Nucleus accumbens (tissue), 56 donors: ENCODE measurements at places on chromosomes 7 and 10.

DNA sequence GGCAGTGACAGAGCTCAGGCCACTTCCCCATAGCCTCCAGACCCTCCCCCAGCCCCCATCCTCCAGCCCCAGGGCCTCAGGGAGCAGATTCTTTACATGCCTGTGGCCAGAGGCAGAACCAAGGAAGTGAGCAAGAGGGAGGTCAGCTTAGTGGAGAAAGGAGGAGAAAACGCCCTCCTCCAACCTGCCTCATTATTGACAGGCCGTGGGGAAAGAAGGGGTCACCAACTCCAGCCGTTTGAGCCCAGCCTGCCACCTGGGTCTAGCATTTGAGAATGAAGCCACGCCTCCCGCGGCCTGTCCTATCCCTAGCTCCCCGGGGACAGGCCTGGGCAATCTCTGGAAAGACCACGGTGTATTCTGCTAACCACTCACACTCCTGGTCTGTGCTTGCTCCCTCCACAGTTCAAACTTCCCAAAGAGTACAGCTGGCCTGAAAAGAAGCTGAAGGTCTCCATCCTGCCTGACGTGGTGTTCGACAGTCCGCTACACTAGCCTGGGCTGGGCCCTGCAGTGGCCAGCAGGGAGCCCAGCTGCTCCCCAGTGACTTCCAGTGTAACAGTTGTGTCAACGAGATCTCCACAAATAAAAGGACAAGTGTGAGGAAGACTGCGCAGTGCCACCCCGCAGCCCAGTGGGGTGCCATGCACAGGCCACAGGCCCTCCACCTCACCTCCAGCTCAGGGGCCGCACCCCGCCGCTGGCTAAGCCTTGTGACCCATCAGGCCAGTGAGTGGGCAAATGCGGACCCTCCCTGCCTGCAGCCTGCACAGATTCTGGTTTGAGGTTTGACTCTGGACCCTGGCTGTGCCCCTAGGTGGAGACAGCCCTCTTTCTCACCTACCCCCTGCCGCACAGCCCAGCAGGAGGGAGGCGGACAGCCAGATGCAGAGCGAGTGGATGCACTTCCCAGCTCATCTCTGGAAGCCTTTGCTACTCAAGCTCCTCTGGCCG, 14.3 kb upstream of the TRIM8 start:
- no peak for DNase-seq

- no peak for DNase-seq
Observed at GRCh38 chr10:51244309-51244708, 170.0 kb downstream of the PRKG1 start.

DNA sequence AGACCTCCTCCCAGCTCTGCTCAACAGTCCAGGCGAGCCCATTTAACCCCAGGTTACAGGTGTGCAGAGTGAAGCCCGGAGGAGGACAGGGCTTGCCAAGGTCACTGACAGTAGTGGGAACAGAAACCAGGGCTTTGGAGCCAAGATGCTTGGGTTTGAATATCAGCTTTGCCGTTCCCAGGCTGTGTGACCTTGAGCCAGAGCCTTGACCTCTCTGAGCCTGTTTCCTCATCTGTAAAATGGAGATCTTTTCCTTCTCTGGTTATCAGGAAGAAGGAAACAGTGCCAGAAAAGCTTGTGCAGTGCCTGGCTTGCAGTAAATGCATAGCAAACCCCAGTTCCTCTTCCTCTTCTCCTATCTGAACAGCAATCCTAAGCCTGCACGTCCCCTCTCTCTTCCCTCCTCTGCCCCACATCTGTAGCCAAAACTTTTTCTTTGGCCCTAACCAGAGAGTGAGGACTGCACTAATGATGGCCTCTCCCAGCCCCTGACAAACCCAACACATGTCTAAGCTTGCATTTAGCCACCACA, 21.4 kb upstream of the MLXIPL start:
- no peak for DNase-seq

DNA sequence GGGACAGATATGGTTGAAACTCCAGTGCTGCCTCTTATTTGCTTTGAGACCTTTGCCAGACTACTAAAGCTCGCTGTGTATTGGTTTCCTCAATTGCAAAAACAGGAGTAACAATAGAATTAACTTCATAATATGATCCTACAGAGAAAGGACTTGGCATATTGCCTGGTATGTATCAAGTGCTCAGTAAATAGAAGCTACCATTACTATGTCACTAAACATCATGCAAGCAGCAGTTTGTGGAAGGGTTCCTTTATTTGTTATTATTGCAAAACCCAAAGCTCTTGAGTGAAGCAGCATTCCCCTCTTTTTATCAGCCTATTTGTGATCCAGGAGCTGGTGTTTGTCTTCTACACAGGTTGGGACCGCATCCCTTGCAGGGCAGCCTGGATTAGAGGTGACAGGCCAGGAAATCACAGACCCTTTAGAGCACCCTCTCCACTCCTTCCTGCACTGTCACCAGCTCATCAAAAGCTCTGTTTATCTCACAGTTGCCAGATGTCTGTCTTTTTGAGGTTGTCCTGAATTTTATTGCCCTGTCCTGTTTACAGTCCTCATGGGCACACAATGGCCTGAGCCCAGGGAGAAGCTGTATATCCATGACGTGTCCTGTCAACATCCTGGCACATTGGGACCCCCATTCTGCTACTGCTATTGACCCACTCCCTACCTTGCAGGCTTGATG, 121.5 kb downstream of the SNX10 start:
- DNase-seq: no peak

DNA sequence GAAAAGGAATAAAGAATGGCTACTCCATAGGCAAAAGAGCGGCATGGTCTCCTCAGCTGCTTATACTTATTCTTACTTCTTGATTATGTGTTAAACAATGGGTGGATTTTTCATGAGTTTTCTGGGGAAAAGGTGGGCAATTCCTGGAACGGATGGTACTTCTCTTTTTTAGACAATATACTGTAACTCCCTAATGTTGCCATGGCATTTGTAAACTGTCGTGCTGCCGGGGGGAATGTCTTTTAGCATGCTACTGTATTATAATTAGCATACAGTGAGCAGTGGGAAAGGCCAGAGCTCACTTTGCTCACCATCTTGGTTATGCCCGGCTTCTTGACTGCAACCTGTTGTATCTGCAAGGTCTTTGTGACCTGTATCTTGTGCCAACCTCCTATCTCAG, 372.1 kb upstream of the AKR1E2 start:
- no peak for DNase-seq

DNA sequence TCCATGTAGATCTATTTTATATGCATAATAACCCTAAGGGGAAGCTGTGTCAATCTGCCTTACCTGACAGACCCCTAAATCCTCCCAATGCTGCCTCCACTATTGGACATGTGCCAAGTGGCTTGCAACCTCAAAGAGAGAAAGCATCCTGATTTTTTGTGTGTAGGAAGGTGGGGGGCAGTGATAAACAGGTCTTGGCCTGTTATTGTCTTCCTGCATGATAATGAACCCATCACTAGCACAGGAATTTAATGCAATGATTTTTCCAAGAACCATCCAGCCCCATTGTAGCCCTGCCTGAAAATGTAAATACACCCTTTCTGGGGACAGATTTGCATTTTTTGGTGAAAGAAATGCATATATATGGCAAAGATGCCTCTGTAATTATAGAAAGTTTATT, 850.2 kb downstream of the LRMDA start:
- no peak for DNase-seq

GRCh38 chr7:69814421-69814962, 216.2 kb downstream of the AUTS2 start:
- DNase-seq: peak; percentile 39

GRCh38 chr7:48390388-48391327, 219.4 kb downstream of the ABCA13 start:
- DNase-seq: no peak

- no peak for DNase-seq
Observed at GRCh38 chr7:155107126-155107525, 37.0 kb downstream of the HTR5A start.

DNA sequence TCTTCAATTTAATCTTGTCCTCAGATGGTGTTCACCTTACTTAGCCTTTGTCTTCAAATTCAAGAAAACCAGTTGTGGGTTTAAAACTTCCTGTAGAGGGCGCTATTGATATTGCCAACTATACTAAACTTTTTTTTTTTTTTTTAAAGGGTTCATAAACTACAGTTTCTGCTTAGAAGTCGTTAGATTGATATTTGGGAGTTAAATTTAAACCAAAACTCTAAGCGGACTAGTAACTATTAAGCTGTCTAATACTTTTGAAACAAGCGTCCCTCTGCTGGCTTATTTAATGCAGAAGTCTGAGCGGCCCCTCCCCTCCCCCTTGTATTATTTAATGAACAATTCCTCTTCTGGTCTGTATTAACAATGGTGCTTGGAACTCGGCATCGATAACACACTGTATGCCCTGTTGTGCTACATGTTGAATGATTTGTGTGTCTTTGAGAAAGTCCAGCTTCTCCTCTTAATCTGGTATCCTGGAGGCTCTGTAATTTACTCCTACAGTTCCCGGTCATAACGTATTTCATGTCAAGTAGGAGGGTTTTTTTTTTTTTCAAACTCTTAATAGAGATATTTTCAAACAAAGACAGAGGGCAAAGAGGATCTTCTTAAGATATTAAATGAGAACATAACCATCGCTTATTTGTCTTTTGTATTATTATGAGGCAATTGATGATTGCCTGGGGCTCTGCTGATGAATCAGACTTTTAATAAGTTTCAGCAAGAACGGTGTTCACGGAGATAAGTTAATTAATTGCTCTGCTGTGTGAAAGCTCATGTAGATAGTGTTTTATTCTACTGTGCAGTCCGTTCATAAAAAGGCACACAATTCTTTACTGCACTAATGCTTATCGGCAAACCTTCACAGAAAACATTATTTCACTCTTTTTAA, 22.6 kb upstream of the CREB5 start:
- no peak for DNase-seq

- no peak for DNase-seq
Observed at GRCh38 chr7:128065872-128066271, 34.6 kb upstream of the LRRC4 start.

DNA sequence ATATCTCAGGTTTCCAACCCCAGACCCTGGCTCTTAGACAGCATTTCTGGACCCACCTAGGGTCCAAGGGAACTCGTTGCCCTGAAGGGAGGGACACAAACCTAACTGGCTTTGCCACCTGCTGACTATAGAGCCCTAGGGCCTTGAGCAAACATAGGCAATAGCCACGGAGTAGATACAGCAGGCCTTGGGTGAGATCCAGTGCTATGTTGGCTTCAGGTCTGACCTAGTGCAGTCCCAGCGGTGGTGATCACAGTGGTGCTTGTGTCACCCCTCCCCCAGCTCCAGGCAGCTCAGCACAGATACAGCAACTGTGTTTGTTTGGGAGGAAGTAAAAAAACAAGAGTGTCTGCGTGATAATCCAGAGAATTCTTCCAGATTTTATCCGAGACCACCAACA, 9.7 kb upstream of the TNKS2 start:
- DNase-seq: no peak

DNA sequence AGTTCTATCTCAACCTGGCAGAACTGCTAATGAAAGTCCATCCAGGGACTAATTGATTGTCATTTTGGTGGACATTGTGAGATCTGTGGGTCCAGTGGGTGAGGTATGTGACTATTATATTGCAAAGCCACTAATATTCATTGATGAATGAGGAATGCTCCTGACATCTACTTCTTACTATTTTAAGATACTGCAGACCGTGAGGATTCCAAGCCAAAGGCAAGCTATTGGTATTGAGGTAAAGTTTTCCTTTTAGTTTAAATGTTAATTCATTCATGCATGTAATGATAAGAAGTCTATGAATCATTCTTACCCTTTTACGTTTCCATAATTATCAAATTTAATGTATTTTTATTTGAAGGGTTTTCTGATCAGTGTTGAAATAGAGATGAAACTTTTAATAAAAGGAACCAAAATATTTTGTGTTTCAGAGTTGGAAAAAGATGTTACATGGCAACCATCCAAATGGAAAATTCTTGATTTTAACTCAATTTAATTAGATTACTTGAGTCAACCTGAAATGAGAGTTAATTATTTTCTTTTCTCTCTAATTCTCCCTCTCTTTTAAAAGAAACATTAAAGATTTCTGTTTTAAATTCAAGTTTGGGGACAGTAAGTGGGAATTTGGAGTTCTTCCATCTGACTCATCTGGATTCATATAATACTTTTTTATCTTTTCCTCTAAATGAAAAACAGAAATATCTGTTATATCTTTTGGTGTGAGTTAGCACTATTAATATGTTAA, 39.6 kb downstream of the NUP205 start:
- DNase-seq: no peak

DNA sequence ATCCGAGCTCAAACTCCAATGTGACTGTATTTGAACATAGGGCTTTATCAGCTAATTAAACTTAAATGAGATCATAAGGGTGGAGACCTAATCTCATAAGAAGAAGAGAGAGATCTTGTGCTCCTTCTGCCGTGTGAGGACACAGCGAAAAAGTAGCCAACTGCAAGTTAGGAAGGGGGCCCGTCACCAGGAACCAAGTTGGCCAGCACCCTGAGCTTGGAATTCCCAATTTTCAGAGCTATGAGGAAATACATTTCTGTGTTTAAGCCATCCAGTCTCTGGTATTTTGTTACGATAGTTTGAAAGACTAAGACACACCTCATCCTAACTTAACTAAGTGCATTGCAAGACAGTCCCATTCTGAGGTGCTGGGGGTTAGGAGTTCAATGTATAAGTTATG, 14.1 kb upstream of the WDR86 start:
- no peak for DNase-seq

DNA sequence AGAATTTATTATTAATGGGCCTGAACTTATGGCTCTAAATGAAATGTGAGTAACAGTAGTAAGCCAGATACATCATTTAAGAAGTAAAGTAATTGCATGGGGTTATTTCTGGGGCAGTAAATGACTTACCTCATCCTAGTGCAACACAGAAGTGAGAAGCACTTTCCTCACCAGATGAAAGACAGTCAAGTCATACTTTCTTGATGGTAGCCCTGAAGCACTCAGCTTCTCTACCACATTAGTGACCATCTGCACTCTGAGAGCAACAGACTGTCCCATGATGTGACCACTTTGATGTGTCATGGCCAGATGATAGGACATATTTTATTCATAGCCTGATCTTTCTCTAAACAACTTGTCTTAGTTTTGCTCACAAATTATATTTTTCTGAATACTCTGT, 369.5 kb upstream of the PHF14 start:
- no peak for DNase-seq

- no peak for DNase-seq
Observed at GRCh38 chr7:84975586-84976185, 211.2 kb downstream of the SEMA3D start.

GRCh38 chr7:158085741-158086695, 501.6 kb downstream of the PTPRN2 start:
- DNase-seq: no peak

DNA sequence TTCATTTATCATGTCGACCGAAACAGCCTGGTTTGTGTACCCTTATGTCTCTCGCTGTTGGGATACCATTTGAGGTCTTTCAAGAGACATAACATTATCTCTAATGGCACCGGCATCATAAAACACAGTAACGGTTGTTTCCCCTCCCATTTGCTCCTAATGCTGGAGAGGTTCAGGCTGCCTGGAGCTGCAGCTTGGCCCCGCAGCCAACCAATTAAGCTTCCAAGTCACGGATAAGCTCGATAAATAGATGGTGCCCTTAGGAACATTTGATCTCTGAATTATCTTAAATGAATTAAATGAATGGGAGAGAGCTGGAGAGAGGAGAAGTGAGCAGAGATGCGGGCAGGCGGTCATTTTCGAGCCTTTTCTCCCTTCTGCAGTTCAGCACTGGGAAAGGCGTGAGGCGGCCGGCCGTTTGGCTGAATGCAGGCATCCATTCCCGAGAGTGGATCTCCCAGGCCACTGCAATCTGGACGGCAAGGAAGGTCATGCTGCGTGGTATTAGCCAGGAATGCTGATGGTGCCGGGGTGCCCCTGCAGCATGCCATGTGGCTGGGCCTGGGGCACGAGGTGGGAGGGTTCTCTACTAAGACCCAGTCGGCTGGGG, 12.6 kb downstream of the CPA4 start:
- no peak for DNase-seq
